Activated T-helper 17 cell treated with anti-CD3 and anti-CD28 coated beads, Interleukin-2, amount 50 U/mL, for 72 hours (primary cell): ENCODE measurements at places on chromosomes 13 and 19.

GRCh38 chr13:21639561-21639960 lies 31.3 kb upstream of the FGF9 start:
- ATAC-seq, result no peak

- ATAC-seq, result no peak
These were observed 6.1 kb upstream of the LMNB2 start for GRCh38 chr19:2462635-2463421.

DNA sequence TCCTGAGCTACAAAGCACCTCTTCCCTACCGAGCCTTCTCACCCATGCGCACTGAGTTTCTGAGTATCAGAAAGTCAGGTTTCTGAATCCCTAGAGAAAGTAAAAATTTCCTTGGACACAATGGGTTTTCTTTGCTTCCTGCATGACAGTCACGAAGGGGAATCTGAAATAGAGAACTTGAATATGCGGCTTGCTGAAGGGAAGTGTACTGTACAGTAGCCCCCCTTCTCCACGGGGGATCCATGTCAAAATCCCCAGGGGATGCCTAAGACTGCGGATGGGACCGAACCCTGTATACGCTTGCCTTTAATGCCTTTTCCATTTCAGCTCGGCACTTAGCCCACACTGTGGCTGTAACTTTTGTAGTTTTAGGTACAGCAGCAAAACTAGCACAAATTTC lies 107.9 kb downstream of the GGACT start:
- no peak for ATAC-seq

GRCh38 chr19:41339936-41340335 lies 13.8 kb downstream of the TGFB1 start:
- no peak for ATAC-seq

- no peak for ATAC-seq
These were observed 448.4 kb upstream of the SLC10A2 start for GRCh38 chr13:103514619-103515018.

- ATAC-seq, result no peak
These were observed 177.1 kb downstream of the PCCA start for GRCh38 chr13:100266026-100266425.

- ATAC-seq, result no peak
These were observed 1.2 kb upstream of the RPL13A start for GRCh38 chr19:49486232-49486631.
